D721Med (cell line): ENCODE measurements at places on chromosomes 7 and 10.

- no peak for DNase-seq
Observed at GRCh38 chr7:158325530-158326381, 261.9 kb downstream of the PTPRN2 start.

DNA sequence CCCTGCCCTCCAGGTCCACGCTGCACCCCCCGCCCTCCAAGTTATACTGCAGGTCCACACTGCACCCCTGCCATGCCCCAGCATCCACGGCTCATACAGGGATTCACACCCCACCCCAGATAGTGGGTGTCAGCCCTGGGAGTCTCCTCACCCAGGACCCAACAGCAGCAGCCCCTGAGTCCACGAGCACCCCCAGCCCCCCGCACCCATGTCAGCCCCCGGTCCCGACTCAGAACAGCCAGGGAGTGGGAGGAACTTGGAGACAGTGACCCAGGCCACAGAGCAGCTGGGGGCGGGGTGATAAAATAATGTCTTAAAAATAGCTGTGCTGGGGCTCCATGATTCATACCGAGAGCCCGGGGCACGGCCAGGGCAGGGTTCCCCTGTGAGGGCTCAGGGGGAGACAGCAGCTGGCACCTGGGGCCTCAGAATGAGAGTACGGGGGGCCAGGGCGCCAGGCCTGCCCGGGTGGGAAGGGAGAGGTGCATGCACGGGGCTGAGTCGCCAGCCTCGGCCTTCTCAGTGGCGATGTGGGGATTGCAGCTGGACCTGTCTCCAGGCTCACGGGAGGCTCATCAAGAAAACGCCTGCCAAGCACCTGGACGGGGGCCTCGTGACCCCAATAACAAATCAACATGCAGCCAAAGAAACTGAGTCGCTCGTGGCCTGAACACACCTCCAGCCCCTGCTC lies 29.8 kb downstream of the ADAP1 start:
- DNase-seq: no peak

- DNase-seq: no peak
Observed at GRCh38 chr10:92923416-92923815, 75.1 kb downstream of the EXOC6 start.

DNA sequence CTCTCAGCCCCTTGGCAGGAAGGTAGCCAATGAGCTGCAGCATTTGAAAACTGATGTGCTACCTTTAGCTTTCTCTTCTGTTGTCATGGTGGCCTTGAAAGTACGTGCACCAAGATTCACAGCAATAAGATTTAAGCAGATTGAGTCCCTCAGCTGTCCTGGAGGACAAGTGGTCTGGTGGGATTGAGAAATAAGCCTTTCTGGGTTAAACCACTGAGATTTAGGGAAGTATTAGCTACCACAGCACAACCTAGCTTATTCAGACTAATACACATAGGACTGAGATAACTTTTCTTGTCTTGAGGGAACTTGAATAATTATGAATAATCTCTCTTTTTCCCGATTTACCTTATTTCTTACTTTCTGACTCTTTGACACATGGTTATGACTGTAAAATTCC lies 324.0 kb downstream of the PTEN start:
- no peak for DNase-seq

GRCh38 chr10:52984169-52984568 lies 211.6 kb upstream of the MBL2 start:
- DNase-seq: no peak

- DNase-seq: no peak
Observed at GRCh38 chr10:6269953-6270867, 67.5 kb downstream of the PFKFB3 start.

DNA sequence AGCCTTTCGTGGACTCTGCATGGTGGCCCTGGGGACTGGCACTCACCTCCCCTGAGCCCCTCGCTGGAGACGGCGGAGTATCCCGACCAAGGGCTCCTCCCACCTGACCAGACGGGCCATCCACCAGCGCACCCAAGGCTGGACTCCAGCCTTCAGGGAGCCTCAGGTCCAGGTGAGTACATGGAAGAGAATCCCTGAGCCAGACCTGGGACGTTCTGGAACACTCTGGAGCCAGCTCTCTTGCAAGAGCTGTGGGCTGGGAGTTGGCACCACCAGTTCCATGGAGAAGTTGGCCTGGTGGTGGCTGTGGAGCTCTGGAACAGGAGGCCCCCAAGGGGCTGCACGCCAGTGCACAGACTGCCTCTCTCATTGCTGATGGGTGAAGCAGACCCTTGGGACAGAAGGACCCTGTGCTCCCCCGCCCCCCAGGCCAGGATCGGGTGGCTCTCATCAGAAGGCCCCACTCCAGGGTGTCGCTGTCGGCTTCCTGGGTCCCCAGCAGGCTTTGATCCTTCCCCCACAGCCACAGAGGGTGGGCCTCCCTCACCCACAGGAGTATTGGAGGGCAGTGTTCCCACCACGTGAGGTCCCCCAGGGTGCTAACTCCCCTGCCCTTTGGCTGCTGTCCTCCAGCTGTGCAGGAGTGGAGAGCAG lies 189.9 kb downstream of the EBF3 start:
- no peak for DNase-seq

- DNase-seq: no peak
Observed at GRCh38 chr10:69815104-69815503, 13.4 kb downstream of the COL13A1 start.

- peak; percentile 48 for DNase-seq
Observed at GRCh38 chr7:149457766-149458165, 3.1 kb downstream of the ZNF777 start.
